ENCODE measurements at places on chromosomes 5 and 9. TPM values are rescaled to one million over a fixed set of nuclear protein-coding genes. Genes with fewer than 3 reads are reported as not detected.

GLRA1 gene
- total RNA-seq = not detected

SETD9 gene
- total RNA-seq = 7.8 TPM

HTR4 gene
- total RNA-seq = not detected

ZFP2 gene
- 0.76 TPM for total RNA-seq

SNAPC4 gene
- total RNA-seq = 6.7 TPM

FBP2 gene
- not detected for total RNA-seq

ALDOB gene
- total RNA-seq = not detected

CHD1 gene
- total RNA-seq = 36.8 TPM

GAS1 gene
- total RNA-seq = 13.7 TPM

SEC61B gene
- 157 TPM for total RNA-seq

FAXDC2 gene
- 8.7 TPM for total RNA-seq

PTCH1 gene
- total RNA-seq = 3.6 TPM

CDK5RAP2 gene
- total RNA-seq = 43.5 TPM

HSPB3 gene
- not detected for total RNA-seq

CA9 gene
- total RNA-seq = not detected

CDH9 gene
- total RNA-seq = not detected

DMRT3 gene
- total RNA-seq = not detected

SLC6A19 gene
- total RNA-seq = not detected

LRRC26 gene
- total RNA-seq = not detected

TOR1B gene
- total RNA-seq = 24.9 TPM

C7 gene
- not detected for total RNA-seq

BNC2 gene
- 32.6 TPM for total RNA-seq

PPP3R2 gene
- total RNA-seq = not detected

GLDC gene
- total RNA-seq = not detected
